Activated T-cell treated with anti-CD3 and anti-CD28 coated beads, Interleukin-2, amount 50 U/mL, for 48 hours (primary cell): ENCODE measurements at places on chromosomes 6 and 20.
A peak's percentile ranks its signal among the peaks of the same experiment; 100 is the strongest.

DNA sequence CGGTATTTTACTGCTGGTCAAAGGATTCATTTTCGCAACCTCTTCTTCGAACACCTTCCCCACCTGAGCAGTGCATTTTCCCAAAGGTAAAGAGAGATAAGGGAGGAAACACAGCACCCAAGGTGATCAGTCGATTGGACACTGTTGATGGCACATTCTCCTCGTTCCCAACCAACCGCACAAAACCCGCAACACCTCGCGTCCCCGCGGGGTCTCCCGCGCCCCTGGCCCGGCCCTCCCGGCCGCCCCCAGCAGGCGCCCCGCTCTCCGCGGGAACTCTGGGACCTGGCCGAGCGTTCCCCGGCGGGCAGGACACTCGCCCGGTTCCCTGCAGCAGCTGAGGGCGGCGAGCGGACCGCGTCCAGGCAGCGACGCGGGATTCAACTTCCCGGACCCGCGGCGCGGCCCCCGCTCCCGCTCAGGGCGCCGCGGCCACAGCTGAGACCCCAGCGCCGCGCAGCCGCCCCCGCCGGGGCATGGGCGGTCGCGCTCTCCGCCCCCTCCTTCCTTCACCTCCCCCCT, 506 bp downstream of the RGS17 start:
- no peak for DNase-seq

DNA sequence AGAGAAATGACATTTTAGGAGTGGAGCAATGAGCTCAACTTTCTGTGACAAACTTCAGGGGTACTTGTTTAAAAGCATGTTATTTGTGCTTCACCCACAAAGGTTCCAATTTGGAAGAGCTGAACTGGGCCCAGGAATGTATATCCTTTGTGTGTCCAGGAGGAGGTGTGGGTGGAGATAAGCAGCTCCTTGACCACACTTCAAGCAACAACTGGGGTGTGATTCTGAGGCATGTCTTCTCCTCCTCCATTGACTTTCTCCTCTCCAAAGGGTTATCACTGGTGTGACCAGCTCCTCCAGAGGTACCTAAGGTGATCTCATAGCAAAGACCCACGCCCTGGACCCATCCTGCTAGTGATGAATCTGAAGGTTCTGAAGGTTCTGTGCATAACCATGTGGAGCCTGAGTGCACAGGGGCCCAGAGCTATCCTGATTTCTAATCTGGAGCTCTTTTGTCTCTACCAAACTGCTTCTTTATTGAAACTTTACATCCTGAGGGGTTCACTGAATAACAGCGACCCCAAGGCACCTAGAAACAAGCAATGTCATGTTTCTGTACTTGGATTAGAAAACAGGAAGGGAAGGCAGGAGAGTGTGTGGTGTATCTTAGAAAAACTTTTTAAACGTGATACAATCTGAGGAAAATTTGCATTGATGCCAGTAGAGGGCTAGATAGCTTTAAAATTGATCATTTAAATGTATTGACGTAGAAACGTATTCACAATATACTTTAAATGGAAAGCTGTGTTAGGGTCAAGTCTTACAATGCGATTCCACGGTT, 60.9 kb upstream of the CD93 start:
- DNase-seq: no peak

- no peak for DNase-seq
Measured at GRCh38 chr6:159646733-159647132, 46.3 kb downstream of the SOD2 start.

DNA sequence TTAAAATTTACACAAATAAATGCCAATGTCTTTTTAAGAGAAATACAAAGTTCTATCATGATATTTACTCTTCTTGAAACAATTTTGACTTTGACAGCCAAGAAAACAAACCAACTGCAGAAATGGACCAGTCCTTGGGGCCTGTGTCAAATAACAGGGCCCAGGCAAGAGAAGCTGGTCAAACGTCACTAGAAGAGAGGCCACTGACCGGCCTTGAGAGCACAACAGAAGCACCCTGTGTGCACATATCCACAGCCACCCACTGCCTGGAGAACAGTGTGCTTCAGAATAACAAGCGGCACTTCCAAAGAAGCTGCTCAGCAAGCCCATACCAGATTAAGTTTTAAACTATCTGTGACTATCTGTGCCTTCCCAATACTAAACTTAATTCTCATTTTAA, 14.8 kb downstream of the APMAP start:
- DNase-seq: peak; percentile 2

- no peak for DNase-seq
Measured at GRCh38 chr6:131068165-131068564, 5.1 kb upstream of the EPB41L2 start.

GRCh38 chr6:108803982-108804490, 44.2 kb upstream of the ARMC2 start:
- DNase-seq: no peak

DNA sequence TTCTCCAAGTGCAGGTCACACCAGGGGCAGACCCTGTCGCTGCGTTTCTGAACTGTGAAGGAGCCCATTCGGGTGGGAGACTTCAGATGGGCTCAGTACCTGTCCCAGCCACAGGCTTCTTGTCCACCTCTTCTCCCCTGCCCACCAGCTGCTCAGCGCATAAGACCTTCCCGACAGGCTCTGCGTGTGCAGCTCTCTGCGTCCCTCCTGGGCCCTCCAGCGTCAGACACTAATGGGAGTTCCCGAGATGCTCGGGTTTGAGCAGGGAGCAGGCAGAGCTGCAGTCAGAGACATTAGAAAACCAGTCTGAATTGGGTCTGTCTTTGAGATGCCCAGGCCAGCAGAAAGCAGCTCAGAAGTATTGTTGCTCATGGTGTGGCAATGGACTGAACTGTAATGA, 50.4 kb downstream of the TCP11 start:
- DNase-seq: no peak

DNA sequence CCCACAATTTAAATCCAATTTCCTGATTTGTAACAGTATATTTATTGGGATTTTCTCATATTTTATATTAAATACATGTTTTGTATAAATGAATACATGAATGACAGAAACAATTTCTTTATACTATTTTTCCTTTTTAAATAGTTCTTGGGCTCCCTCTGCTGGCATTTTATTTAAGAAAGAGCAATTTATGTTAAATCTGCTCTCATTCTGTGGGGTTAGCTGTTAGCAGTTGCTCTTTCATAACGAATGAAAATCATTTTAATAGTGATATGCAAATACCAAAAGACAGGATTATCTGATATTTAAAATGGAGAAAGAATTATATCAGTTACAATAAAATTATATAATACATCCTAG, 118.3 kb downstream of the RALGAPA2 start:
- no peak for DNase-seq

- no peak for DNase-seq
Measured at GRCh38 chr6:142867988-142868812, 76.8 kb downstream of the HIVEP2 start.

- no peak for DNase-seq
Measured at GRCh38 chr6:161630674-161631073, 356.8 kb upstream of the AGPAT4 start.

DNA sequence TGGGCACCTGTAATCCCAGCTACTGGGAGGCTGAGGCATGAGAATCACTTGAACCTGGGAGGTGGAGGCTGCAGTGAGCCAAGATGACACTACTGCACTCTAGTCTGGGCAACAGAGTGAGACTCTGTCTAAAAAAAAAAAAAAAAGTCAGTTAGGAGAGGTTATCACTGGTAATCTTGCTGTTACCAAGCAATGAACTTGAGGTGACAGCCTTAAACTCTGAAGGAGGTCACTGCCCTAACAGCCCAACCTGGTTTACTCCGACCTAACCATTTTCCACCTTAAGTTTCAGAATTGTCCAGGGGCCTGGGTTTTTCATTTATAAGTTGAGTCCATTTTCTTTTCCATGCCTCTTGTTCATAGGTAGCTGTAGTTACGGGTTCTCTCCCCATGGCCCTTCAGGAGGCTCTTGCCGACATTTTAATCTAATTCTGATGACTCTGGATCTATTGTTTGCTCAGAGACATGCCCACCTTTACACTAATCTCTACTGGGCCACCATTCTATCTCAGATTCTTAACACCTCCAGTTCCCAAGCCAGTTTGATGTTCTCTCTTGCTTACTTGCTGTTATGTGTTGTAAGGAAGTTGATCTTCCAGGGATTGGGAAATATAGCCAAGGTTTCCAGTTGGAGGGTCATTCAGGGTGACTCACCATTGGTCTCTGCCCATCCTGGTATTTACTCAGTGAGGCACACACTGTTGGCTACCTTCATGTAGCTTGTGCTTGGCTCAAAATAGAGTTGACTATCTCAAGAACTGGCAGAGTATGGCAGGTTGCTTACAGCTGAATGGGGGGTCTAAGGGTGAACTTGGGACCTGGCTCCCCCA, 29.1 kb downstream of the SHLD1 start:
- DNase-seq: no peak

- DNase-seq: no peak
Measured at GRCh38 chr6:81856872-81857271, 104.4 kb upstream of the TENT5A start.

GRCh38 chr6:72182337-72183246, 296.2 kb downstream of the RIMS1 start:
- peak; percentile 18 for DNase-seq

DNA sequence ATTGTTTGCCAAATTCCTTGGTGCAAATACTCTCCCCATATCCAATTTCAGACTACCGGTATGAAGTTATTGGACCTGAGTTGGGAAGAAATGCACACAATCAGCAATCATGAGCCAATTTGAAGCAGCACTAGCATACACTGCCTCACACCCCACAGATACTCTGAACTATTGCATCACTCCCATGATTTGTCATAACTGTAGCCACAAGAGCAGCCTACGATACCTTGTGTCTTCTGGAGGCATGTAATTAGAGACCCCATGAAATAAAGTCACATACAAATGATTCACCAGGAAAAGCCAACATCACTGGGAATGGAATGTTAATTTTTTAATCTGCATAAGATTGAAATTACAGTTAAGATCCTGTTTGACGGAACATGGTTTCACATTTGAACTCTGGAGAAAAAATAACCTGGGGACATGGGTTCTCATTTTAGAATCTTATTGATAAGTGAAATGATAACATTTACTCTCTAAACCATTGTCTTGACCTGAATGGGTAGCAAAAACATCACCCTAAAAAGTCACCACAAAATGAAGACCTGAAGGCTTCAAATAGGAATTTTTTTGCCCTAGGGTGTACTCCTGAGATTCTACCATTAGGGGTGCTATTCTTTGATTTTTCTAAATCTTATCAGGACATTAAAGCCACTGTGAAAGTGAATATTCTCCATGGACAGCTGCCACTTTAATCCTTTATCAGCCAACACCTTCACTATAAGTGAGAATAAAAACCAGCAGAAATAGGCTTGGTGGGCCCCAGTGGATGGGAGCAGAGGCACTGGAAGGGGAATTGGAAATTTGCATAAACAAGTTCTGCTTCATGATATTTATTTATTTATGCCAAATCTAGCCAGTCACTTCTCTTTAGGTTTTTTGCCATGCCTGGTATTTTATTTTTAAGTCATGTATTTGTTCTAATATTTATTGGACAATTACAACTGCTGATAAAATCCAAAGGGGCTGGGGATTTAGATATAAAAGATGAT, 34.5 kb upstream of the HBS1L start:
- no peak for DNase-seq

DNA sequence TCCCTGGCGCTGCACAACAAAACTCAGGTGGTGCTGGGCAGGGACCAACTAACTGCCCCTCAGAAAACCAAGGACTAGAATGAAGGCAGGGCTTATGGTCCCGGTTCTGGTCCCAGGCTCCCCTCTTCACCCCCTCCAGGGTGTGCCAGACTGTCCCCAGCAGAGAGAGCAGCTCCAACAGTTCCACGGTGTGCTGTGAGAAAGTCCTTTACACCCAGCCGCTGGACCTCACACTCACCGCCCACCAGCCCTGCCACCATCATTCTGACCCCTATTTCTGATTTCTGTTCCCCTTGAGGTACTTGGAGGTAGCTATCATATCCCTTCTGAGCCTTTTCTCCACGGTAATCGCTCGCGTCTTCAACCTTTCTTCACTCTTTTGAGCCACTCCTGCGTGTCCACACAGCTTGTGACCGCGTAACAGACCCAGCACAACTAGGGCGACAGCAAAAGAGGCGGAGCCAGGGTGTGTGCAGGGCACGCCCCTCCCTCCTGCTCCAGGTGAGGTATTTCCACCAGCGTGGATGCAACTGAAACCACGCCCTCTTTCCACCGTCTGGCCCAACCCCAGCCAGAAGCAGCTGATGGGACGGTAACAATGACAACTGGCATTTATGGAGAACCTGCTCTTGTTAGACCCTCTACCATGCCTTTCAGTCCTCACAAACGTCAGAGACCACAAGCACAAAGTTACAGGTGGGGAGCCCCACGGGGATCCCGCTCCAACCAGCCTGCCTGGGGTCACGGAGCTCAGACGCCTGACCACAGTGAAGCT, 2.3 kb downstream of the PXDC1 start:
- no peak for DNase-seq

- DNase-seq: no peak
Measured at GRCh38 chr6:168956141-168956838, 297.4 kb downstream of the THBS2 start.

- no peak for DNase-seq
Measured at GRCh38 chr20:57190536-57191264, 75.7 kb downstream of the BMP7 start.

GRCh38 chr6:109864050-109864449, 114.1 kb upstream of the GPR6 start:
- DNase-seq: no peak

- no peak for DNase-seq
Measured at GRCh38 chr6:141401168-141401567, 731.6 kb upstream of the GJE1 start.

DNA sequence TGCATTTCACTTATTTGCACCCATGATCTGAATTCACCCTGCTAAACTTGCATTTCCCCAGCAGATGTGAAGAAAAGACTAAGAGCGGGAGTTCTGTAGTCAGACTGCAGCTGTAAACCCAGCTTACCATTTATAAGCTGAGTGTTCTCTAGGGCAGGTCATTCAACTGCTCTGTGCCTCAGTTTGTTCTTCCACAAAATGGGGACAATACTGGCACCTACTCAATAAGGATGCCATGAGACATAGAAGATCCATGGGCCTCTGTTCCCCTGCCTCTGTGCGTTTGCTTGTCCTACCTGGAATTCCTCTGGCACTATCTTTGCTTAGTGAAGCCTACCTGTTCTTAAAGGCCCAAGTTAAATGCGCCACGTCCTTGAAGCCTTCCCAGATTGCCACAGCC, 12.2 kb upstream of the MDFI start:
- DNase-seq: no peak

DNA sequence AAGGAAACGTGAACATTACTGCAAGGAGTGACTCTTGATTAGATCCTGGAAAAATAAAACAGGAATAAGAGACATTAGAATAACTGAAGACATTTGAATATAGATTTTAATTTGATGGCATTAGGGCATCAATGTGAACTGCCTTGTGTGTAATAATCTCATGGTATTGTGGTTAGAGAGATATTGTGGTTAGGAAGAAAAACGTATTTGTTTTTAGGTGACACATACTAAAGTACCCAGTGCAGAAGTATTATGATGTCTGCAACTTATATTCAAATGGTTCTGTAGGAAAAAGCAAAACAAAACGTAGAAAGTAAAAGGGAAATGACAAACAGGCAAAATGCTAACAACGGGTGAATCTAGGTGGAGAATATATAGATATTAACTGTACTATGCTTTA, 65.9 kb upstream of the OGFRL1 start:
- DNase-seq: no peak

GRCh38 chr20:46767127-46767761, 57.8 kb downstream of the SLC2A10 start:
- DNase-seq: peak; percentile 21

- no peak for DNase-seq
Measured at GRCh38 chr20:44135417-44136204, 51.4 kb downstream of the JPH2 start.

GRCh38 chr6:116533233-116533957, 12.1 kb downstream of the TRAPPC3L start:
- no peak for DNase-seq

- no peak for DNase-seq
Measured at GRCh38 chr6:168650671-168651111, 209.7 kb downstream of the SMOC2 start.
